T-helper 17 cell (primary cell): ENCODE measurements at places on chromosomes 7 and 10. TPM values are rescaled to one million over a fixed set of nuclear protein-coding genes. Genes with fewer than 3 reads are reported as not detected.
A peak's percentile ranks its signal among the peaks of the same experiment; 100 is the strongest.

DNA sequence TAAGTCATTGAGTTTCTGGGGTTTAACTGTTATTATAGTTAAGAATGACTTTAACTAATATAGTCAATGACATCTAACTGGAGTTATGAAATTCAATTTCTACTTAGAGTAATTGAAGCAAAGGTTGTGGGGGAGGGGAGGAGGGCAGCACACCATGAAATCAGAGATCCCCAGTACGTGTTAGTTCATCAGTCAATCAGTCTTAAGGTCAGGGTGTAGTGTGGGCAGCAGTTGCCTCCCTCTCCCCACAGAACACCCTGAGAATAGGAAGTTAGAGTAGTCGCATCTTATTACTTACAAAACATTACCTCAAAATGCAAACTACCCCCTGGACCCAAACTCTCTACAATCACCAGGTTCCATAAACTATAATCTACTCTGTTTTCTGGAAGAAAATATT is 7.0 kb upstream of the HPS1 start:
- DNase-seq = no peak

The GSTO2 gene
- 0.70 TPM for total RNA-seq

DNA sequence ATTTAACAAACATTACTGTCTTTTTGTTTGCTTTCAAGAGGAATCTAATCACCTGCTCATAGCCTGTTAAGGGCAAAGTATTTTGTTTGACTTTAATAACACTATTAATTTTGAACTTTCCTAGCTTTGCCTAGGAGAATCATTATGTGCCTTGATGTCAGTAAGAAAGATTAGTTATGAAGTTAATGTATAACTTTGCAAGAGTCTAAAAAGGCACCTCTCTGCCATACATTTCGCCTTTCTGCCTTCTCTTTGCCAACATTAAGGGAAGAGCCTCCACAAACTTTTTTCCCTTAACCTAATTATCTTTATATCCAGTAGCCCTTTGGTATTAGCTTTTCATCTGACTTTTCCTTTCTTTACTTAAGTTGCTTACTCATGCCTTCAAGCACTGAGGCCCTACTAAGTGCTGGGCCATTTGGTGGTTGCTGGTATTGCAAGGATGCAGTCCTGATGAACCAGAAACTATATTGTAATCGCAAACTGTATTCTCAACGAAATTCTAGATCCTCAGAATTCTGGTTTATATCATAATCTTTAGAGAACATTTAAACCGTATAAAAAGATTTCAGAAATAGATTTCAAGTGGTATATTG is 108.5 kb downstream of the SND1 start:
- no peak for DNase-seq

The ANKRD7 gene
- total RNA-seq = 0.47 TPM

- DNase-seq = no peak
Observed at GRCh38 chr7:72492461-72493065, 80.4 kb upstream of the CALN1 start.

DNA sequence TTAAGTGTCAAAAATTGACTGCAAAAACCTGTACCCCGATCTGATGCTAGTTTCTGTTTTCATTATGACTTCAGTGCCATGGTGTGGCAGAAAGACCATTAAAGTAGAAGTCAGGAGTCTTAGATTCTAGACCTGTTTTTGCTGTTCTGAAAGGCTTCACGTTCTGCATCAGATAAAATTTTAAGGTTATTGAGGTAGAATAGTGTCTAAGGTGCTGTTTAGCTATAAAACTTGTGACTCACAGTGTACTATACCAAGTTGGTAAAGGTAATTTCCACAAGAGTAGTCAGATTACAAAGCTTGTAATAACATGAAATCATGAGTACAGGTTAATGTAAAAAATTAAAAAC is 38.6 kb downstream of the ZNRF2 start:
- DNase-seq = no peak

The HOXA1 gene
- 0.60 TPM for total RNA-seq

The DBF4 gene
- total RNA-seq = 56.7 TPM

GRCh38 chr10:96482815-96483588 is 30.7 kb downstream of the TLL2 start:
- DNase-seq = no peak

The ACTL6B gene
- not detected for total RNA-seq

GRCh38 chr7:98202367-98203195 is 8.7 kb upstream of the BHLHA15 start:
- no peak for DNase-seq

The CYP3A7 gene
- not detected for total RNA-seq

DNA sequence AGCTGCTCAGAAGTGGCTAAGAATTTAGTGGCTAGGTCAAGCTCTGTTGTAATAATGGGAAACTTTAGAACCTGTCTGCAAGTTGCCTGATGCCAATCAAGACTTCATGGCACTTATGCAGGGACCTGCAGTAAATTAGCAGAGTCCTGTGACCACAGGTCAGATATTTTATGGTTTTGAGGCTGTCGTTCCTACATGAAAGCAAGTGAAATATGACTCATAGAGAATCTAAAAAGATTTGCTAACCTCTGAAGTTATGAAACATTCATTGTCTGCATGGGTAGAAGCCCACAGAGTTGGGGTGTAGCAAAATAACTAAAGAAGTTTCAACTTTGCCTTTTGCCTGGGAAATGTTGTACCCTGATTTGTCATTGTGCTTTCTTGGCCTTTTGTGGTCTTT is 32.3 kb downstream of the SLC39A12 start:
- DNase-seq = no peak

The MACC1 gene
- 0.42 TPM for total RNA-seq

The CUZD1 gene
- total RNA-seq = 0.82 TPM

DNA sequence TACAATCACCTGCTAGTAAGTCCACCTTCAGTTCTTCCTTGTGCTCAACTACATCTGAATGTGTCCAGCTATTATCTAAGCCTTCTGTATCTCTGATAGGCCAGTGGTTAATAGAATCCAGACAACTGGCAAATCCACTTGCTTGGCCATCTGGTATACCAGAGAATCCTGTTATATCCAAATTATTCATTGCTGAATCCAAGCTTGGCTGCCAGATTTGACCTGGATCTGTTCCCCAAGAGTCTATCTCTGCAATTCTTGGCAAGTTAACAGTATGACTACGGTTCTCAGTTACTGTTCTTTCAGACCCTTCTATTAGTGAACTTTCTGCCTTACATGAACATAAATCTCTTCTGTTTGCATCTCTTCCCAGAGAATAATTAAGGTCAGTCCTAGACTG is 154.6 kb upstream of the TARP start:
- DNase-seq = no peak

- no peak for DNase-seq
Observed at GRCh38 chr7:5086256-5086655, 40.6 kb downstream of the RBAK start.

GRCh38 chr7:153698046-153698445 is 354.2 kb upstream of the DPP6 start:
- DNase-seq = no peak

- no peak for DNase-seq
Observed at GRCh38 chr10:76969366-76969948, 668.2 kb downstream of the KCNMA1 start.

GRCh38 chr10:69009360-69009759 is 20.8 kb downstream of the KIFBP start:
- no peak for DNase-seq

DNA sequence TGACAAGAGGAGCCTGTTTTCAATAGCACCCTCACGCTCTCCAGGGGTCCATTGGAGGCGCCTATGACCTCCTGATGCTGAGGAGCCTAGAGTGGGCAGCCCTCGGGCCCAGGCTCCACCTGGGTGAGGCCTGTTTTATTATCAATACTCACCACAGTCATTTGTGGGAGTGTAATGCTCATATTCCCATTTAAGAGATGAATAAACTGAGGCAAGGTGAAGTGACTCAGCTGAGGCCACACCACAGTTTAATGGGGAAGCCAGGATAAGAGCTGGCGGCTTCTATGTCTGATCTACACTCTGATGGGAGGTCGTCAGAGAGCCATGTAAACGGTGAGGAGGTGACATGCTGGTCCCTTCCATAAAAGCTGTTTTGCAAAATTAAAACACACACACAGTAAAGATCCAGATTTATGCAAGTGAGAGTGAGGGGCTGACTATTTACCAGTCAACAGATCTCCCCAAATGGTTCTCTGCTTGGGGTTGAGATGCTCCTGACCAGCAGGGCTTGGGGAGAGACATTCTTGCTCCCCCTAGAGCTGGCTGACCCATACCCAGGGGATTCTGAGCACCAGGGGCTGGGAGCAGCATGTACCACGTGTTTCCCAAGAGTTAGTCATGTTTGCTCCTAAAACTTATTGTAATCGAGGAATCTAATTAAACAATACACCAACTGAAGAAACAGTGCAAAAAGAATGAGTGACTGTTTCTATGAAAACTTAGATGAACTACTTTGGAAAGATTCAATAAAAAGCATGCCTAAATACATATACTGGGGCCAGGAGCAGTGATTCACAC is 81.0 kb upstream of the INSIG1 start:
- no peak for DNase-seq

- no peak for DNase-seq
Observed at GRCh38 chr7:70285187-70285586, 686.9 kb downstream of the AUTS2 start.

The VIM gene
- total RNA-seq = 2,042 TPM

The PIK3CG gene
- total RNA-seq = 25.7 TPM

The OR13A1 gene
- total RNA-seq = 0.10 TPM

DNA sequence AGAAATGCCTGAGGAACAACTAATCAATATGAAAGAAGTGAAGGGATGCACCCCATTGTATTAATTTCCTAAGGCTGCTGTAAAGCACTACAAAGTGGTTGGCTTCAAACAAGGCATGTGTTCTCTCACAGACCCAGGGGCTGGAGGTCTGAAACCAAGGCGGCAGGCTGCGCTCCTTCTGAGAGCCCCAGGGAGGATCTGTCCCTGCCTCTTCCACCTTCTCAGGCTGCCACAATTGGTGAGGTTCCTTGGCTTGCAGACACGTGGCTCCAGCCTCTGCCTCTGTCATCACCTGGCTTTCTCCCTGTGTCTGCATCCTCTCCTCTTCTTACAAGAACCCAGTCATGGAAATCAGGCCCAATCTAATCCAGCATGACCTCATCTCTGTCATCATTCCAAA is 110.1 kb downstream of the TNS3 start:
- no peak for DNase-seq

The LDB1 gene
- 112 TPM for total RNA-seq

The EIF4EBP2 gene
- 49.5 TPM for total RNA-seq

DNA sequence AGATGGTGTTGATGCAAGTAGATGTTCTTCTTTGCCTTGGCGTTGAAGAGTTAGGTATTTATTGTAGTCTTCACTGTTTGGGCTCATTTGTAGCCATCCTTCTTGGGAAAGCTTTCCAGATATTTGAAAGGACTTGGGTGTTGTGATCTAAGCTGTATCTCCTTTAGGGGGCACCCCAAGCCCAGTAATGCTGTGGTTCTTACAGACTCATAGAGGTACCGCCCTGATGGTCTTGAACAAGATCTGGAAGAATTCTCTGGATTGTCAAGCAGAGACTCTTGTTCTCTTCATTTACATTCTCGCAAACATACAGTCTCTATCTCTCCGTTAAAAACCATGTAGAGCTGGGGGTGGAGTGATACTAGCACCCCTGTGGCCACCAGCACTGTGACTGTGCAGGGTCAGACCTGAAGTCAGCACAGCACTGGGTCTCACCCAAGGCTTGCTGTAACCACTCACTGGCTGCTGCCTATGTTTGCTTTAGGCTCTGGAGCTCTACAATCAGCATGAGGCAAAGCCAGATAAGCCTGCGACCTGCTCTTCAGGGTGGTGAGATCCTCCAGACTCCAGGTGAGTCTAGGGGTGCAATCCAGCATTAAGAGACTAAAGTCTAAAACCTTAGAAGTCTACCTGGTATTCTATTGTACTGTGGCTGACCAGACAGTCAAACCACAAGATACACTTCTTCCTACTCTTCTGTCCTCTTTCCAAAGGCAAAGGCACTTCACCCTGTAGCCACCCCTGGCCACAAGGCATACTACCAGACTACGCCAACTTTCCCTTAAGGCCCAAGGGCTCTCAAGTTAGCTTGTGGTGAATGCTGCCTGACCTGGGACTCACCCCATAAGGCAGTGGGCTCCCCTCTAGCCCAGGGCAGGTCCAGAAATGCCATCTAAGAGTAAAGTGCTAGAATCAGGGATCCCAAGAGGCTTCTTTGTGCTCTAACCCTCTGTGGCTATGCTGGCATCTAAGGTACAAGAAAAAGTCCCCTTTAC is 209.7 kb upstream of the TMEM196 start:
- DNase-seq = no peak

DNA sequence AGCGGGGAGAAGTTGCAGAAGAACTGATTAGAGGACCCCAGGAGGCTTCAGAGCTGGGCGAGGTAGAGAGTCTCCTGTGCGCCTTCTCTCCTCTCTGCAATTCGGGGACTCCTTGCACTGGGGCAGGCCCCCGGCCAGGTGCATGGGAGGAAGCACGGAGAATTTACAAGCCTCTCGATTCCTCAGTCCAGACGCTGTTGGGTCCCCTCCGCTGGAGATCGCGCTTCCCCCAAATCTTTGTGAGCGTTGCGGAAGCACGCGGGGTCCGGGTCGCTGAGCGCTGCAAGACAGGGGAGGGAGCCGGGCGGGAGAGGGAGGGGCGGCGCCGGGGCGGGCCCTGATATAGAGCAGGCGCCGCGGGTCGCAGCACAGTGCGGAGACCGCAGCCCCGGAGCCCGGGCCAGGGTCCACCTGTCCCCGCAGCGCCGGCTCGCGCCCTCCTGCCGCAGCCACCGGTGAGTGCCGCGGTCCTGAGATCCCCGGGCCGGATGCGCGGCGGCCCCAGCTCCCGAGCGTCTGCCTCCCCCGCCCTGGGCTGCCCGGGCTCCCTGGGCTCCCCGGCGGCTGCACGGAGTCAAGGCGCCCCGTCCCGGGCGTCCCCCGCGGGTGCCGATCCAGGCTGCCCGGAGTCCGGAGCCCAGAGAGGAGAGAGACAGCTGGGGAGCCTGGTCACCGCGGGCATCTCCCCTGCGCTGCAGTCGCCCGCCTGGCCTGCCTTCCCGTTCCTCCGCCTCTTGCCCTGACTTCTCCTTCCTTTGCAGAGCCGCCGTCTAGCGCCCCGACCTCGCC is at the start of gene PLAU:
Gene PLAU (plus strand): TSS at position 369 of the 789 bp plus-strand sequence. CDS start 424 bp downstream, outside the sequence.
- DNase-seq = peak; percentile 15

- DNase-seq = no peak
Observed at GRCh38 chr10:84398696-84399095, 70.3 kb downstream of the CCSER2 start.

DNA sequence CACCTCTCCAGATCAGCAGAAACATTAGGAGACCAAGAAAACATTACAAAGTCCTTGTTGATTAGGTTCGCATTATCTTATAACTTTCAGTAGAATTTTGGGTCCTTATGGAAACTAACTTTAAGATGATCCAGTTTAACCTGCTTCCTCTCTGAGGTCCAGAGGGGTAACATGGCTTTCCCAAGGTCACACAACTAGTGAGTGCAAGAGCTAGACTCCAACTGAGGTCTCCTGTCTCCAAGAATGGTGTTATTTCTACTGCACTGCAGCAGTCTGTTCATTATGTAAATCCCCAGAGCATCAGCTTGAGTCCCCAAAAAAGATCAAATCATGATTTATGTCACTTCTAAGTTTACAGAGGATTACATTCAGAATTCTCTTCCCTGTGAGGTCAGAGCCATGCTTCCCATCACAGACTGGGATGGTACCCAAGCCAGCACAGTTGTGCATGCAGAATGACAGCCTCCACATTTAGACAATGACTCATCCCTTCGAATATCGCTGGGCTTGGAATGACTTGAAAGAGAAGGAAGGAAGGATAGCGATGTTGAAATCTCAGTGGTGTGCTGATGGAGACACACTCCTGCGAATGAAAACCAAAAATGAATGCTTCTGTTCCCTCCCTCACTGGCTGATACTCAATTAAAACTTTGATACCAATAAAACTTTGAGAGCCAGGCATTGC is 163.1 kb upstream of the PLXNA4 start:
- no peak for DNase-seq

GRCh38 chr7:137983323-137984008 is 18.4 kb downstream of the CREB3L2 start:
- DNase-seq = no peak

The MMD2 gene
- not detected for total RNA-seq

- no peak for DNase-seq
Observed at GRCh38 chr7:25752154-25752553, 399.8 kb upstream of the NFE2L3 start.
